Aorta (tissue), 5 donors: ENCODE measurements at places on chromosomes 3 and 15. TPM values are rescaled to one million over a fixed set of nuclear protein-coding genes. Genes with fewer than 3 reads are reported as not detected.

The ARGFX gene
- not detected for total RNA-seq

The PCOLCE2 gene
- 106 TPM for total RNA-seq

The MRAS gene
- 68.1 TPM for total RNA-seq

The PLSCR2 gene
- total RNA-seq, result 1.4 TPM

The BMF gene
- 6.0 TPM for total RNA-seq

The OR5K2 gene
- total RNA-seq, result not detected

The REC114 gene
- not detected for total RNA-seq

The CDHR4 gene
- 1.1 TPM for total RNA-seq

The TRH gene
- total RNA-seq, result not detected

The LYZL4 gene
- not detected for total RNA-seq

The IL16 gene
- 9.1 TPM for total RNA-seq

The EFHB gene
- 3.0 TPM for total RNA-seq

The QARS1 gene
- 127 TPM for total RNA-seq

The CIDEC gene
- 0.87 TPM for total RNA-seq

The TIMP4 gene
- 60.1 TPM for total RNA-seq

The TRAT1 gene
- 1.3 TPM for total RNA-seq

The TICRR gene
- 0.60 TPM for total RNA-seq

The BCL2A1 gene
- total RNA-seq, result 7.8 TPM

The ARL6 gene
- total RNA-seq, result 8.5 TPM

The CD96 gene
- 1.8 TPM for total RNA-seq

The EFCC1 gene
- total RNA-seq, result 3.1 TPM

The PP2D1 gene
- total RNA-seq, result not detected

The ZNF80 gene
- total RNA-seq, result not detected

The TM4SF18 gene
- 9.0 TPM for total RNA-seq

The DPP8 gene
- total RNA-seq, result 36.8 TPM

The ST6GAL1 gene
- 80.3 TPM for total RNA-seq

The SH2D7 gene
- not detected for total RNA-seq

The SMARCC1 gene
- total RNA-seq, result 65.3 TPM

The DLEC1 gene
- total RNA-seq, result 0.26 TPM

The GOLGA6L25 gene
- not detected for total RNA-seq

The GOLGA8H gene
- 1.3 TPM for total RNA-seq
